Suprapubic skin (tissue), 4 donors: ENCODE measurements at places on chromosomes 5 and 9. TPM values are rescaled to one million over a fixed set of nuclear protein-coding genes. Genes with fewer than 3 reads are reported as not detected.

SPATA6L gene
- total RNA-seq: 1.2 TPM

IRGM gene
- not detected for total RNA-seq

OBP2B gene
- 7.5 TPM for total RNA-seq

NEUROG1 gene
- not detected for total RNA-seq

- DNase-seq: no peak
Measured at GRCh38 chr5:68182094-68182493, 33.5 kb upstream of the PIK3R1 start.

- DNase-seq: no peak
Measured at GRCh38 chr5:167877114-167877722, 414.2 kb upstream of the WWC1 start.

DNA sequence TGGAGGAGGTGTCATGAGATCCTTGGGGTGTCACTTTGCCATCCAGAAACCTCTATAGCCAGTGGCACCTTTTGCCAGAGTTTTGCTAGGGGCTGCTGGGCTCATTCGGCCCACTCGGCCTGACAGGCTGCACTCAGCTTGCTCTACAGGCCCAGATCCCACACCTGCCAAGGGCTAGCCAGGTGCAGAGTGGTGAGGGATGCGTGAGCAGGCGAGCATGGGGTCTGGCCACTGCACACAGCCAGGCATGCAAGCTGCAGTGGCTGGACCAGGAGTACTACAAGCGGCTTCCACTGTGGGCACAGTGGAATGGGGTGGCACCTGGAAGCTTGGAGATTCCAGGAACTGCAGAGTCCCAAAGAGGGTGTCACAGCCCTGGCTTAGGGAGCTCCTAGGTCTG lies 372.7 kb downstream of the CHSY3 start:
- no peak for DNase-seq

DNA sequence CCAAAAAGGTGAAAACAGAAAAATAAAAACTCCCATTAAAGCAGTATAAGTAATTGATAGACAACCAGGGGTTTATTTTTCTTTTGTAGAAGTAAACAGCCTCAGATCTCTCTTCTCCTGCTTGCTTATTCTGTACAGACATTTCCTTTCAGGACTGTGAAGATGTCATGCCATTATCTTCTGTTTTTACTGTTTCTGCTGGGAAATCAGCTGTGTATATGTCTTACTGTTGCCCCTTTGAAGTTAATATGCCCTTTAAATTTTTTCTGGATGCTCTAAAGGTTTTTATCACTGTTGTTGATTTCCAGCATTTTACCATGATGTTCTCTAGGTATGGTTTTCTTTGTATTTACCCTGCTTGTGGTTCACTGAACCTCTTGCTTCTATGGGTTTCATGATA lies 199.5 kb downstream of the NXNL2 start:
- DNase-seq: no peak

DNA sequence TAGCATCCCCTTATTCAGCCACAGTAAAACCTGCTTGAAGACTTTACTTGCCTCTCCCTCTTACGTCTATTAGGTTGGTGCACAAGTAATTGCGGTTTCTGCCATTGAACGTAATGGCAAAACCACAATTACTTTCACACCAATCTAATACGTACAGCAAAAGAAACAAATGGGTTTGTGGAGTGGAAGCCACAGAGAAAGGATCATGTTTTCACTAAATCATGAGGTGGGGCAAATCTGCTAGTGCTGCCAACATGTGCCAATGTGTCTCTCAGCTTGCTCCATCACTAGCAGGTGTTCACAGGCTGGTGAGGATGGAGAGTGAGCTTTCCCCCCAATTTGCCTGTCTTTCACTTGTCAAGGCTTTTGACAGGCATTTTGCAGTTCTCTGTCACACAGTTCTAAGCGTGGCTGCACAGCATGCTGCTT lies 15.9 kb downstream of the DMAC1 start:
- DNase-seq: no peak

DNA sequence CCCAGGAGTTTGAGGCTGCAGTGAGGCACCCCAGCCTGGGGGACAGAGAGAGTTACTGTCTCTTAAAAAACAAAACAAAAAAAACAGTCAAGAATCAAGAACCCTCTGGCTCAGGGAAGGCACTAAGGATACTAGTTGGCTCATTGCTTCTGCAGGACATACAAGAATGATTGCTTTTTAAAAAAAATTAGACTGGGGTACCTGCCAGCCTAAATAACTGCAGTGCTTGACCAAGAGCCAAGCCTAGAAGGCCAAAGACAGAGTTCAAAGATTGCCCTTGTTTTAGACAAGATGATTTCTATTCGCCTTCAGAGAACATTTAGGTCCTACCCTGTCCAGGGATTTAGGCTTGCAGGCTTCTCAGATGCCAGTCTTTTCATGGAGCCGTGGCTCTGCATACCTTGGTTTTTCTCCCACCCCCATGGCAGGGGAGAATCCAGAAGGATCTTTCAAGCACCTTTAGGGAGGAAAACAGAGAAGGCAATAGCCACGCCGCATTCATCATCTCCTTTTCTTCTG lies 93.7 kb upstream of the IL6ST start:
- DNase-seq: no peak

- DNase-seq: no peak
Measured at GRCh38 chr9:96021551-96022444, 146.3 kb downstream of the ERCC6L2 start.
